ENCODE measurements at places on chromosomes 5 and 9.

DNA sequence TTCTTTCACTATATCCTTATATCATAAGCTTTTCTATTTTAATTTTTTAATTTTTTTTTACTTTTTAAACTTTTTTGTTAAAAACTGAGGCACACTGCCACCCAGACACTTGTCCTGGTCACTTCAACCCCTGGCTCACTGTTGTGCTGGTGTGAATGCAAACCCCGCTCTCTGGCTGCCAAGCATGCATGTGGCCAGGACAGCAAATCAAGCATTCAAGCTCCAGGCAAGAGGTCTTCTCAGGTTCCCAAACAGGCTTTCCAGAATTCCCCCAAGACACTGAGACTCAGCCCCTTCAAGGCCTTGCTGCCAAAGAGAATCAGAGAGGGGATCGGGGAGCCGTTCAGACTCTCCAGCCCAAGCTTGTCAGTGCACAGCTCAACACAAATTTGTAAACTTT is 139.9 kb downstream of the FANCC start:
- DNase-seq: no peak

GRCh38 chr5:2254406-2254805 is 371.7 kb upstream of the IRX4 start:
- no peak for DNase-seq

DNA sequence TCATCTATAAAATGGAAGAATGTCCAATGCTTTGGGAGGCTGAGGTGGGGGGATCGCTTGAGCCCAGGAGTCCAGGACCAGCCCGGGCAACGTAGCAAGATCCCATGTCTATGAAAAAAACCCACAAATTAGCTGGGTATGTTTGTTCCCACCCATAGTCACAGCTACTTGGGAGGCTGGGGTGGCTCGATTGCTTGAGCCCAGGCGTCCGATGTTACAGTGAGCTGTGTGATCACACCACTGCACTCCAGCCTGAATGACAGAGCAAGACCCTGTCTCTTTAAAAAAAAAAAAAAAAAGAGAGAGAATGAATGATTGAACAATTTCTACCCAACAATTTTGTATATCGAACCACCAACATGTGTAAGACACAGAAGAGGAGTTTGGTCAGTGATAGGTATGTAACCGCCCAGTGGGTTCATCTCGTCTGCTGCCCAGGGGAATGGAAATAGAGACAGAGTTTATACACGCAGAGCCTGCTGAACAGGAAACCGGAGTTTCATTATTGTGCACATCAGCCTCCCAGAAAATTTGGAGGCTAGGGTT is 26.2 kb upstream of the ERGIC1 start:
- DNase-seq: no peak

- DNase-seq: no peak
These were observed 69.6 kb downstream of the ADAMTSL1 start for GRCh38 chr9:18543406-18544192.

GRCh38 chr5:66737096-66737495 is 140.9 kb downstream of the MAST4 start:
- no peak for DNase-seq

DNA sequence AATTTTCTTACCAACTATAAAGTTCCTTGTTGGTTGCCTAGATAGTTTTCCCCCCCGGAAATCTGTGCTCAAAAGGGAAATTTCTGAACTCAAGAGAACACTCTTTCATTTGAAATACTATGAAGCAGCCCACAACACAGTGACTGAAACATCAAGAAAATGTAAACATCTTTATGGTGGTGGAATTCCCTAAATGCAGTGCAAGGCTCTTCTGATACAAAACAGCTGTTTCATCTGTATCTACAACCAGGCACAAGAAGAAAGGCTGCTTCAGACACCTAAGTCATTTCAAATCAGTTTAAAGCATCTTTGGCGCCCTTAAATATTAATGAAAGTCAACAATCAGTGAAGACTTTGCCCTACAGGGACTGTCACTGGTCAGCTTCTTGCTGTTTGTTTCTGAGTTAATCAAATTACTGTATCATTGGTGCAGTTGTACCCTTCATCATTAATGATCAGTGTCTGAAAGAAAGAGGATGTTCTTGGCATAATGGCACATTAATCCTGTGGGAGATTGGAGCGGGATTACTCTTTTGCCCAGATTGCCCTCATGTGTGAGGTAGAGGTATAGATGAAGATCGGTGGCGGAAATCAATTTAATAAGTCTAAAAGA is 947.0 kb downstream of the NR2F1-AS1 start:
- DNase-seq: no peak

DNA sequence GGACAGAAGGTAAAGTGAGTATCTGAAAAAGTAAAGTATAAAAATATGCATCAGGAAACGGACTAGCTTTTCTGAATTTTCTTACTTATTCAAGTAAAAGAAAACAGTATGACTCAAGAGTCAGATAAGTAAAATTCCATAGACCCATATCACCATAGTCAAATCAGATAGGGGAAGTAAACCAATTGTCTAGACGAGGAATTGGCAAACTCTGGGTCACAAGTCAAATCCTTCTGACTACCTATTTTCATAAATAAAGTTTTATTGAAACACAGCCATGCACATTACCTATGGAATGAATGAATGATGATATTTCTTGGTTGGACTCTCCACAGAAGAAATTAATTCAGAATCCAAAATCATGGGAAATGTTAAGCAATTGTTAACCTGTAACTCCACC is 59.1 kb upstream of the TMC1 start:
- no peak for DNase-seq

DNA sequence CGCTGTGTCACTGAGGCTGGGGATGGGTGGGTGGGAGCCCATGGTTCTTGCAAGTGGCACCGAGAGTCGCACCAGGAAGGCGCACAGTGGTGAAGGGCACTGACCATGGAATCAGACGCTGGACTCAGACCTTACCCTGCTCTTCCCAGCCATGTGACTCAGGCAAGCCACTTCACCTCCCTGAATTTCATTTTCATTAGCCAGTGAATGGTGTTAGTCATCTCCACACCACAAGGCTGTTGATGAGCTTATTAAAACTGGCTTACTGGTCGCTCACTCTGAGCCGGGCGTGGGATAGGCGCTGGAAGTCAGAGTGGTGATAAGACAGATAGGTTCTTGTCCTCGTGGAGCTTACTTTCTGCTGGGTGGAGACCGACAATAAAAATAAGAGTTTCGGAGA is 25.1 kb downstream of the FGF18 start:
- no peak for DNase-seq

- no peak for DNase-seq
These were observed 186.3 kb upstream of the TUSC1 start for GRCh38 chr9:25864509-25864908.

GRCh38 chr5:146338774-146339714 is at the start of gene POU4F3:
Gene POU4F3 (plus strand): TSS chr5:146338839. CDS start chr5:146339113, 274 bp downstream.
- DNase-seq: no peak

GRCh38 chr5:35370871-35371270 is 140.6 kb upstream of the PRLR start:
- no peak for DNase-seq

GRCh38 chr9:114826431-114826830 is 20.6 kb upstream of the TNFSF15 start:
- DNase-seq: no peak

GRCh38 chr5:1059884-1060263 is 51.3 kb downstream of the NKD2 start:
- no peak for DNase-seq

- DNase-seq: no peak
These were observed 13.0 kb downstream of the GLRX start for GRCh38 chr5:95809414-95809960.

GRCh38 chr5:153223376-153223775 is 267.1 kb upstream of the GRIA1 start:
- no peak for DNase-seq

DNA sequence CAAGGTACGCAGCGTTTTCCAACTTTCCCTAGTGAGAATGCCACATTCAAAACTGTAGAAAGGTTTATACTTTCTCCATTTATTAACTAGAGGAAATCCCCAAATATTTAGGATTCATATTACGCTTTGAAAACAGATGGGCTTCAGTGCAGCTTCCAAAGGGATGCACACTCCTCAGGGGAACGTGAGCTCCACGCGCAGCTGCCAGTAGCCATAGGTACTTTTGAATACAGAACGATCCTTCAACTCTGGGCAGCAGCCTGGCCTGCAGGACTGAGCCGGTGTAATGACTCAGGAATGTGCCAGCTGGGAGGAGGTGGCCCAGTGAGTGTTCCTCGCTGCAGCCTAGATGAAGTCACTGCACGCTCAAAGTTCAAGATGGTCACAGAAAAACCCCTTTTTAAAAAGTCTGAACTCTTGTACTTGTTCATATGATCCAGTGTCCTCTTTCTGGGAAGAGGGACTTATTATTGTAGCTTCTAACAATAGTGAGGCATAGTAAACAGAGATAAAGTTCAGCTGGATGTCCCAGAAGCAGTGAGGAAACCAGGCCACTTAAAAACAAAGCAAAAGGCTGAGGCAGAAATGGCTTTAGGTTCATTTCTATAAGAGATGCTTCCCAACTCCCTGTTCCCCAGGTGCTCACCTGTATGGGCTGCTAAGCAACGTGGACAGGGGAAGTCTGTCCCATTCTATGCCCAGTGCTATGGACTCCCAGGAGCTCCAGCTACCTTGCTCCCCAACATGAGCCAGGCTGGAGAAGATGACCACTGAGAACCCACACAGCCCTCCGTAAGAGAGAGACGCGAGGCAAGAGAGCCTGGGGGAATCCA is 130.0 kb downstream of the LHFPL2 start:
- DNase-seq: no peak

DNA sequence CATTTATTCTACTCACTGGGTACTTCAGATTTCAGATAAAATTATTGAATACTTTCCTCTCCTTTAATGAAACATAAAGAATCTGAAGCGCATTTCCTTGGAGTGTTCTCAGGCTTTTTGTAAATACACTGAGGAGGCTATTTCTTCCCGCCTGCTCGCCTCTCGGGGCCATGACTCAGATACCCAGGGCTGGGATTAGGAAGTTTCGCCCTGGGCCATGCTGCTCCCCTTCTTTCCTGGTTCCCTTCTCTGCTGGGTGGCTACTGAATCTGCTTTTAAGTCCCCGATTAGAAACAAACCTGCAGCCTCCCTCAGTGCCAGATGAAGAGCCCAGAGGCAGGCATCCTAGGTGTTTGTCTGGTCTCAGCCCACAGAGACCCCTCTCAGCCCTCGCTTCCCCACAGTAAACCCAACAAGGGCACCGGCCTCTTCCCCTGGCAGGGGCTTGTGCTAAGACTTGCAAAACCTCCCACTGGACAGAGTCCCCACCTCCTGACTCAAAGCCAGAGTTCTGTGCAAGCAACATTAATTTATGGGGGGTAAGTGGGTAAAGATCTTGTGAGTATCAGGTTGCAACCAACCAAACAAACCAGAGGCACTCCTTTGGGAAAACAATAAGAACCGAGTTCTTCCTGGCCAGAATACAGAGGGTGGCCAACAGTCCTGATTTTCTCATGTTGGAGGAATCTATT is 30.7 kb upstream of the IRX1 start:
- DNase-seq: no peak

GRCh38 chr5:60613826-60614225 is 86.1 kb downstream of the DEPDC1B start:
- DNase-seq: no peak

DNA sequence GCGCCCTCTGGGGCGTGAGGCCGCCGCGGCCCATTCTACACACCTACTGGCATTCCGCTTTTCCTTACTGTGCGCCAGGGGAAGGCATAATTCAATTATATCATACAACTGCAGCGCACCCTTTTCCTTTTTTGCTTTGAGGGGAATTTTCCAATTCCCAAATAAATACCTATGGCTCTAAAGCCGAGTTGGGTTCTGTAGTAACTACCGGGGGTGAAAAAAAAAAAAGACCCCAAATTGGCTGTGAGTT is 34.1 kb upstream of the NFIB start:
- no peak for DNase-seq

DNA sequence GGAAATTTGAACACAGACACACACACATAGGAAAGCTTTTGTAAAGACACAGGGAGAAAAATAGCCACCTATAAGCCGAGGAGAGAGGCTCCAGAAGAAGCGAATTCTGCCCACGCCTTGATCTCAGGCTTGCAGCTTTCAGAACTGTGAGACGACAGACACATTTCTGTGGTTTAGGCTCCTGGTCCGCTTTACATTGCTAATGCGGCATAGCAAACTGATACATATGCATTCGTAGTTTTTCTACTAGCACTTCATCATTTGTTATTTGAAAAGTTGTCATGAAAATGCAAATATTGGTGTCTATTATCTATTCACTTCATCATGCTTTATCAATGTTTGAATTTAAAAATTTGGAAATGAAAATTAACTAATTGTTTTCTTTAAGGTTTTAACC is 674.9 kb downstream of the SEMA5A start:
- DNase-seq: no peak

- no peak for DNase-seq
These were observed 333.6 kb upstream of the CCNH start for GRCh38 chr5:87746341-87746740.

DNA sequence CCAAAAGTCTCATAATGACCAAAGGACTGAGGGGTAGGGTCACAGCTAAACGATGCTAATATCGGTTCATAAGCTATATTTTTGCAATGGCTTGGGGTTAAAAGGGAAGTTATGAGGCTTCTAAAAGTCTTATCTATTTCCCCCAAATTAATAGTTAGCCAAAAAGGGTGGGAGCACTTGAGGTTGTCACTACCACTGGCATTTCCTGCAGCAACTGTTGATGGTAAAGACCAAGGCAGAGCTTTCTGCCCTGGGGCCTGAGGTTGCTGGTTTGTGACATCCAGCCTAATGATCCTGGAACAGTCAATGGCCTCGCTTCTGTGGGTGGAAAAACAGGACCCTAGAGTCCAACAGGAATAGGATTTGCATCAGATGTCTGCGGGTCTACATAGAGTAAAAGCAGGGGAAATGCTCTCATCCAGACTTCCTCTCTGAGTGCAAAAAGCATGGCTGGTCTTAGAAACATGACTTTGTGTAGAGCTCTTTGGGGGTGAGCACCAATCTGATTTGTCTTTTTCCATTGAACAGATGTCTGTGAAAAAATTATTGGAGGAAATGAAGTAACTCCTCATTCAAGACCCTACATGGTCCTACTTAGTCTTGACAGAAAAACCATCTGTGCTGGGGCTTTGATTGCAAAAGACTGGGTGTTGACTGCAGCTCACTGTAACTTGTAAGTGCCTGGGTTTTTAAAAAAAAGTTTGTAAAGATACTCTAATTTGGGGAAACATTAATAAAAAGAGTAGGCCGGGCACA is 2.7 kb downstream of the GZMA start:
- DNase-seq: no peak

GRCh38 chr9:133476036-133476931 is 2.6 kb downstream of the SLC2A6 start:
- no peak for DNase-seq

DNA sequence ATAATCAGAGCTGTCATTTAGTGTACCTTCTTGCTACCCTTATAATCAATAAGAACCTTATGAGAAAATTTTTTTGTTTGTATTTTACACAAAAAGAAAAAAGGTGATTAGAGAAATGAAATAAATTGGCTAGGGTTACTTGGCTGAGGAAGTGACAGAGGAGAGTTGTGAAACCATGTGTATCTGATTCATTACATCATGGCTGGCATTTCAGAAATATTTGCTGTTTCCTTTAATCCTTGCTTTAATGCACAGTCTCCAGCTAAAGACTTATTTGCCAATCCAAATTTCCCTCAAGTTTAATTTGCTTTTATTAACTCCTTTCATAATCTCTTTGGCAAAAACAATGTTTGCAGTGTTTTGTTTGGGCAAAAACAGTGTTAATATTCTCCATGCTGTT is 543.1 kb downstream of the KIF4B start:
- no peak for DNase-seq

GRCh38 chr5:55497712-55498111 is 37.1 kb downstream of the PLPP1 start:
- no peak for DNase-seq

- DNase-seq: no peak
These were observed 1.3 kb downstream of the AGPAT2 start for GRCh38 chr9:136685790-136686533.

All from stimulated activated CD4-positive, alpha-beta T cell treated with anti-CD3 and anti-CD28 coated beads, Interleukin-1b, Interleukin-23, amount 100 ng/mL, for 48 hours (primary cell).